ENCODE measurements at places on chromosomes 6 and 20.

GRCh38 chr6:142118925-142119324, 13.8 kb upstream of the GJE1 start:
- no peak for DNase-seq

DNA sequence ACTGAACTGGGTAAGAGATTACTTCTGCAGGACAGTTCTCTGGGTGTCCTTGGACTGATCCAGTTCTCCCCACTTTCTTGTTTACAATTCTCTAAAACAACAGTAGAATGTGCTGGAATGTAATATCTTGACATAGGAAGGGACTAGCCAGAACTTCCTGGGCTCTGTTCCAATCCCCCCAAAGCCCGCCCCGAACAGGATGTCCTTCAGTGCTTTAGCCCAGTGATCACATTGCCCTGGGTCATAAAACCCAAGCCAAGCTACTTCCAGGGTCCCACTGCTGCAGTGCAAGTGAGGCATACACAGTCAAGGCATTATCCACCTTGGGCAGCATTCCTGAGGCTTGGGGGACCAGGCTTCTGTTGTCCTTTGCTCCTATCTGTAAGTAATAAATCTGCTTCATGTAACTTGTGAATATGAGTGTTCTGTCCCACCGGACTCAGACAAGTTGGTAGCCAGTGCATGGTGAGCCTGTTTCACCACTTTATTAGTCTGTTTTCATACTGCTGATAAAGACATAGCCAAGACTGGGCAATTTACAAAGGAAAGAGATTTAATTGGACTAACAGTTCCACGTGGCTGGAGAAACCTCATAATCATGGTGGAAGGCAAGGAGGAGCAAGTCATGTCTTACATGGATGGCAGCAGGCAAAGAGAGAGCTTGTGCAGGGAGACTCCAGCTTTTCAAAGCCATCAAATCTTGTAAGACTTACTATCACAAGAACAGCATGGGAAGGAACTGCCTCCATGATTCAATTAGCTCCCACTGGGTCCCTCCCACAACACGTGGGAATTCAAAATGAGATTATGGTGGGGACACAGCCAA, 23.5 kb downstream of the FITM2 start:
- DNase-seq: no peak

DNA sequence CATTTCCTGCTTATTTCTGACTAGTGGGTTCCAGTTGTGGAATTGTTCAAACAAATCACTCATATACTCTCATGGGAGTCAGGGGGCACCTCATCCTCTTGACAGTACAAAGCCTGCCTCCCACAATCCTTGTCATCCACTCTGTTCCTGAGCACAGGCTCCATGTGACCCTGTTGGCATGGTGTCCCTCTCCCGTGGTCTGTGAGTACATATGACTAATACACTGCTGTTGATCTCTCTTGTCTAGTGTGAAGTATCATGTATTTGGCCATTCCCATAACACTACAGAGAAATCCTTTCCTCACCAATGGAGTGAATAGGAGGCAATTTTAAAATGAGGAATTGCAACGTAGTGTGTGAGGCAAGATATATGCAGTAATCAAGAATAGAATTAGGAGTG, 185.3 kb downstream of the OGFRL1 start:
- DNase-seq: no peak

DNA sequence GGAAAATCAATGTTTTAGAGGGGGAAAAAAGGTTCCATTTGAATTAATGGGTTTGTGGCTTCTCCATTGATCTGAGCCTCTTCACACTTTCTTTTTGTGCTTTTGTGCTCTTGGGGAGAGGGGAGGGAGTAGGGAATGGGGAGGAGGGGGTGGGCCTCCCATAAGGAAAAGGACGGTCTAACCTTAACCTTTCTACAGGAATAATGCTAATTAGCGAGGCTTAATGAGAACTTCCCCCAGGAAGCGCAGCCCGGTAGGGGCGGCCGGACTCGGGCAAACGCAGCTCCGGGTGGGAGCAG, 103.0 kb downstream of the NOL4L start:
- no peak for DNase-seq

GRCh38 chr20:24763386-24764026, 185.6 kb upstream of the CST7 start:
- no peak for DNase-seq

DNA sequence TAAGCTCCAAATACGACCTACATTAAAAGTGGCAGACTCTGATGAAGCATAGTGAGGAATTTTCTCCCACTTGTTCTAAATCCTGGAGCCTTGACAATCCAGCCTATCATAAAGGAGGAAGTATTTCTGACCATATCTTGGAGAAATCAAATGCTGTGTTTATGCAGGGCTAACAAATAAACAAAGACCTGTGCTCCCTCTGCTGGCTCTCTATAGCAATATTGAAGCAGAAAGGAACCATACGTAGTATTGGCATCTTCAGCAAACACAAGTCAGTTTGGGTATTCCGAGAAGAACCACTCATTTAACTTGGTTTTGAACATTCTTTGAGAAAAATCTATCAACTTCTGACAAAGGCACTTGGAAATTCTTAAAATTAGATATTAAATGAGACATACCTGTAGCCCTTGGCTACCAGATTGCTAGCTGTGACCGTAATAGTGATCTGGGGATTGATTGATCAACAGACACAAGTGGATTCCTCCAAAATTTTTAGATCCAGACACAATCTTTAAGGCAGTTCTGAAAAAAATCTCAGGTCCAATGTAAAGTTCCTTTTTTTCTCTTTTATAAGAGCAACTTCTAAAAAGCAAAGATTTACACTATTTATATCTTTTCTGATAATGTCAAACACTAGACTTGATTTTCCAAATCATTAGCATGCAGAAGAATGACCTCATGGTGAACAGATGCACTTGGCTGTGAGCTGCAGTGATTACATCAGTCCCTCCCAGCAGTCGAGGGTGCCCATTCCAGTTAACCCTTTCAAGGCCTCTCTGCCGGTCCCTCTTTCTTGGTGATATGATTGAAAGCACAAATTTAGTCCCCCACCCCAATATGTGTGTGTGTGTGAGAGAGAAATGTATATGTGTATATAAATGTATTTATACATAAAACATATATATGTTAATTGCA, 40.2 kb downstream of the INSM1 start:
- DNase-seq: peak; percentile 12

DNA sequence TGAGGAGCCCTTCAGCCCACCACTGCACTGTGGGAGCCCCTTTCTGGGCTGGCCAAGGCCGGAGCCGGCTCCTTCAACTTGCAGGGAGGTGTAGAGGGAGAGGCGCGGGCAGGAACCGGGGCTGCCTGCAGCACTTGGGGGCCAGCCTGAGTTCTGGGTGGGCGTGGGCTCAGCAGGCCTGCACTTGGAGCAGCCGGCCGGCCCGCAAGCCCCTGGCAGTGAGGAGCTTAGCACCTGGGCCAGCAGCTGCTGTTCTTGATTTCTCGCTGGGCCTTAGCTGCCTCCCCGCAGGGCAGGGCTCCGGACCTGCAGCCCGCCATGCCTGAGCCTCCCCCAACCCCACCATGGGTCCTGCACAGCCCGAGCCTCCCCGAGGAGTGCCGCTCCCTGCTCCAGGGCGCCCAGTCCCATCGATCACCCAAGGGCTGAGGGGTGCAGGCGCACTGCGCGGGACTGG, 101.7 kb upstream of the ADGRB3 start:
- DNase-seq: no peak

- no peak for DNase-seq
Measured at GRCh38 chr6:127277878-127278843, 11.5 kb downstream of the RNF146 start.

DNA sequence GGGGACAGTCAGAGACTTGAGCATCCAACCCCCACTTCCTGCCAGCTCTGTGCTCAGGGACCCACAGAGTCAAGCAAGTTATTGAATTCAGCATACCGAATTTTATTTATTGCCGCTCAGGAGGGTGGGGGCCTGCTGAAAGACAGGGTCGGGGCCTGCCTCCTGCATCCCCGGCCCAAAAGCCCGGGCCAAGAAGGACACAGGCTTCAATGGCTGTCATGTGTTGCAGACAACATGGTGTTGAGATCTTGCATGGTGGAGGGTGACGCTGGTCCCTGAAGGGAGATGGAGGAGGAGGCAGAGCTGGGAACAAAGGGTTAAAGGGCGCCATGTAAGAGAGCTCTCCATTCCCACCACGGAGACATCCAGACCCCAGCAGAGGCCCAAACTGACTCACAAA, 698 bp downstream of the SFTA2 start:
- DNase-seq: no peak

- no peak for DNase-seq
Measured at GRCh38 chr6:138307816-138308730, 69.6 kb upstream of the SMIM28 start.

DNA sequence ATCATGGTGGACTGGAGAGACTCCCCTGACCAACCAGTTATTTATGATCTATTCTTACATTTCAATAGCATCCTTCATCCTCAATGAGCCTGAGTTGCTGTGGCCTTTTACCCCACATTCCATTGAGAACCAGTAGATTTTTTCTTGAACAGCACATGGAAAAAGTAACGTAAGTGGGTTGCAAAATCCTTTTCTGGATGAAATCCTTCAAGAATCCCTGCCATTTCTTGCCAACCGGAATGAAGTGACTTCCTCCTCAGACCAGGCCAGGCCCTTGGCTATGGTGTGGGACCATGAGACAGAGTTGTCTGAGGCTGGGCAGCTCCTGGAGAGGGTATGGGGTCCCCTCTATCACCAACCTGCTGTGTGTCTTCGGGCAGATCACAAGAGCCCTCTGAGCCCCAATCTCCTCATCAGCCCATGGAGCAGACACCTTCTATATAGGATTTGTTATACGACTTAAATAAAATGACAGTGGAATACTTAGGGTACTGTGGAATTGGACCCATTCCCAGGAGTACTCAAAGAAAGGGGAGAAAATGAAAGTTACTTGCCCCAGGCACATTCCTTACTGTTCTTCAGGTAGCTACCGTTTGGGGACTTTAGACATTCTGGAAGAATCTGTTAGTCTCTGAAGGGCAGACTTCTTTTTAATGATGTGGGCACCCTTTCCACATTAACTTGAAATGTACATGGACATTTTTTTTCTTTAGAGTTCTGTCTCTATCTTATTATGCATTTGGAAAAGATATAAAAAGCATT, 10.9 kb downstream of the EYA2 start:
- DNase-seq: no peak

DNA sequence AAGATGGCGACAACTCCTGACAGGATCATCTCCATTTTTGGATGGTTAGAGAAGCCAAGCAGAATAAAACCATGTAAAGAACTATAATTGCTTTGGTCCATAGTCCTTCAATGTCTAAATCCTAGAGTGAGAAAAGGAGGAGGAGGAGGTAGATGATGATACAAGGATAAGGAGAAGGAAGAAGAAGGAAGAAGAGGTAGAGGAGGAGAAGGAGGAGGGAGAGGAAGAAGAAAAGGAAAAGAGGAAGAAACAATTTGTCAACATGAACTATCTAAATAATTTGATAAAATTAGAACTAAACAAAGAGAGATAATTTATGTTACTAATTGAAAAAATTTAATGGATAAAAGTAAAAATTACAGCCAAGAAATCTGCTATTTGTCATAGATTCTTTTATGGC, at the start of gene OR2W1:
TSS of gene OR2W1 (minus strand) at position 101 of the 400 bp plus-strand sequence. CDS start at position 101, 0 bp downstream.
- no peak for DNase-seq

- DNase-seq: no peak
Measured at GRCh38 chr6:151024597-151024996, 159.1 kb downstream of the MTHFD1L start.

DNA sequence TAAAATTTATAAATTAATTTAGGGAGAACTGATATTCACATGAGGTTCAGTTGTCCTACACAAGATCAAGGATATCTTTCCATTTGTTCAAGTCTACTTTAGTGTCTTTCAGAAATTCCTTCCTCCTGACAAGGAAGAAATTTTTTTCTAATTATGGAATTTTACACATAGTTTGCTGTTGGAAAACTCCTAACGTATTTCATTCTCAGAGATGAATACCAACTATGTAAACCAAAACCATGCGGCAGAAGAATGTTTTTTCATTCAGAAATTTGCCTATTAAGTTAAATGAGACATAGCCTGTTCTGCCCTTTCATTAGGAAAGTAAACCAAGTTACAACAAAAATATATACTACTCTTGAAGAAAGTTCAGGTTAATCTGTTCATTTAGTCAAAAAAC, 111.2 kb upstream of the PRDM1 start:
- DNase-seq: no peak

DNA sequence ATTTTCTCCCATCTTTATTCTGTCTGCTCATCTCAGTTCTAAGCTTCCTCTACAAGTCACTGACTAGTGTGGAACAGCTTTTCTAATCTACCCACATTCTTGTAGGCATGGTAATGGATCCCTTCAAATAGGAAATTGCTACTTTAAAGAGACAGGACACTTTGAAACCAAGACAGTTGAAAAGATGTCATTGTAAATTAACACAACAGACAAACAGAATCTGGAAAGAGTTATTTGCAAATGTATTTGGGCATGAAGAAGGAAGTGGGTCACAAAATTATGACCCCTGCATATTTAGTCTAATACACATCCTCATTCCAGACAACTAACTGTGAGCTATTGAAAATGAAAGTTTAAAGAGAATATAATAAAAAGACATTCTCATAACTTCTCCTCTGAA, 298.2 kb upstream of the MARCKS start:
- DNase-seq: no peak

DNA sequence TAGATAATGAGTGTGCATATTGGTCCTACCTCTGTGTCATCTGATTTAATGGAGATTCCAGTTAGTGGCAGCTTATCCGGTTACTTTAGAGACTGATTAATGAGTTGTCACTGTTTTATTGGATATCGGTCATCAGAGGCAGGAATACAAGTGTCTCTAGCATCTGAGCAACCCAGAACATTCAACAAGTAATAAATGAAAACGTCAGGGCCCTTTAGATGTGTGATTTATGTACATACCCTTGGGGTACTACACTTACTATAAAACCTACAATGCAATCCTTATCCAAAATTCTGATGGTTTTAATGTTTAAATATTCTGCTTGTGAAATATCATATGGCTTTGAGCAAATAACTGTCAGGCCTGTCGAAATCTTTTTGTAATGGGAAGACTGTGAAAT, 1117.9 kb upstream of the FLRT3 start:
- no peak for DNase-seq

GRCh38 chr6:7204726-7205125, 97.0 kb downstream of the RREB1 start:
- no peak for DNase-seq

DNA sequence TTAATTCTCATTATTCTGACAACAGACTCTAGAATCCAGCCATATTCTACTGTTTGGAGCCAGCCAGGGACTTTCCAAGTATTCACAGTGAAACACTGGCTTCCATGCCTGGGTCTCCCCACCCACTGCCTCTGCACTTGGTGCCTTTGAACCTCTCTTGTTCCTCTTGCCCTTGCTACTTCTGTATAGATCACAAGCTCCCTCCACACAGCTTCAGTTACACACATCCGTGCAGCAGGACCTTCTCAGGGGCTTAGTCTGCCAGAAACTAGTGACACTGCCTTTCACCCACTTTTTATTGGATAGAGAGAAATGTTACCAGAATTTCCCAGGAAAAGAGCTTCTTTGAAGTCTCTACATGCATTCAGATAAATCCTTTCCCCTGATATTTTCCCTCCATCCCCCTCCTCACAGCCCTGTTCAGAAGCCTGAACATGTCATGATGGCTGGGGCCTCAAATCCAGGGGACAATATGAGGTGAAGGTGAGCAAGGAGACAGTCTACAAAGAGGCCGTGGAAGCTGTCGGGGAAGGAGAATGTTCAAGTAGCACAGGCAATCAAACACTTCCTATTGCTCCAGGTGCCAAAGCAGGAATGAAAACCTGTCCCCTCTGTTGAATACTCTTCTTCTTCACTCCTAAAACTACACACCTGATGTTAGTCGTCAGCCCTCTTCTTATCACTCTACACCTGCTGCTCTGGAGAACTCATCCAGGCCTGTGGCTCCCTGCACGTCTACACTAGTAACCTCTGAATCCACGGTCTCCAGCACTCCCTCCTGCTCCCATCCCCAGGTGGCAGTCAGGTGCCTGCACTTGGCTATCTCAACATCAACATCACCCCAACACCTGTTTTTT, 20.2 kb upstream of the HLA-DOA start:
- DNase-seq: peak; percentile 92
